ENCODE measurements at places on chromosomes 1 and 21. TPM values are rescaled to one million over a fixed set of nuclear protein-coding genes. Genes with fewer than 3 reads are reported as not detected.

- peak; percentile 19 for DNase-seq
Measured at GRCh38 chr1:97919585-97920261, 1.1 kb downstream of the DPYD start.

GRCh38 chr1:228781161-228781808 lies 46.0 kb downstream of the RHOU start:
- DNase-seq = no peak

DNA sequence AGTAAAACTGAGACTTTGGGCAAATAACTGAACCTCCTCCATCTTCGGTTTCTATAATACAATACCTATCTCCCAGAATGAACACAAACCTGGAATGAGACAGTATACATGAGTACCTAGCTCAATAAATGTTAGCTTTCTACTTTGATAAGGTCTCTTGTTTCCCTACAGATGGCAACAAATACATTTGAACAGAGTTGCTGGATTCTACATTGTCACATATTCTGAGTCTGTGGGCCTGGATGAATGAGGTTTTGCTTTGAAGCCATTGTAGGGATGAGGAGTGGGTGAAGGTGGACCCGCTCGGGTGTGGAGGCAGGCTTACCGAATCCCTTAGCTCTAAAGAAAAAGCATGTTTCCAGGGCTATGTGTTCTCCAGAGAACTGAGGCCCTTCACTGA lies 13.9 kb upstream of the FYB2 start:
- peak; percentile 4 for DNase-seq

DNA sequence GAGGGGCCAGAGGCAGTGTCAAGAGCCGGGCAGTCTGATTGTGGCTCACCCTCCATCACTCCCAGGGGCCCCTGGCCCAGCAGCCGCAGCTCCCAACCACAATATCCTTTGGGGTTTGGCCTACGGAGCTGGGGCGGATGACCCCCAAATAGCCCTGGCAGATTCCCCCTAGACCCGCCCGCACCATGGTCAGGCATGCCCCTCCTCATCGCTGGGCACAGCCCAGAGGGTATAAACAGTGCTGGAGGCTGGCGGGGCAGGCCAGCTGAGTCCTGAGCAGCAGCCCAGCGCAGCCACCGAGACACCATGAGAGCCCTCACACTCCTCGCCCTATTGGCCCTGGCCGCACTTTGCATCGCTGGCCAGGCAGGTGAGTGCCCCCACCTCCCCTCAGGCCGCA lies at the start of gene BGLAP:
BGLAP (plus strand) TSS at position 259 of the 400 bp plus-strand sequence; CDS start at position 307, 48 bp downstream.
- DNase-seq = no peak

Gene AKIRIN1
- 52.0 TPM for total RNA-seq

Gene BACE2
- total RNA-seq = 696 TPM

All from dermis blood vessel endothelial cell (primary cell).